Stimulated activated CD4-positive, alpha-beta T cell treated with anti-CD3 and anti-CD28 coated beads, TNF-alpha, amount 100 ng/mL, for 24 hours (primary cell): ENCODE measurements at places on chromosomes 16 and 17.
A peak's percentile ranks its signal among the peaks of the same experiment; 100 is the strongest.

- DNase-seq = no peak
Observed at GRCh38 chr17:50871898-50872297, 5.7 kb upstream of the TOB1 start.

DNA sequence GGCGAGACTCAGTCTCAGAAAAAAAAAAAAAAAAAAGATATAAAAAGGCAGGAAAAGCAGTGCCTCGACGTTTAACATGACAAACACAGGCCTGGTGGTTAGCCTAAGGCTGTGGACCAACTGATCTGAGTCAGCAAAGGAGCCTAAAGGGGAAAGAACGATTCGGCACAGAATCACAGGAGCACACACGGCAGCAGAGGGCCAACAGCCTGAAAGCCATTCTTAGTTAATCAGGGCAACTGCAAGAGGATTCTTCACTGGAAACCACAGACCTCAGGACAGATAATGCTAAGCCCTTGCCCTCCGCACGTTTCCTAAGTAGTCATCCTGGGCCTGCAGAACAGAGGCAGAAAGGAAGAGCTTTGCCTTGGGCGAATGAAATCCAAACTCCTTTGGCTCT is 14.7 kb downstream of the TMEM11 start:
- no peak for DNase-seq

DNA sequence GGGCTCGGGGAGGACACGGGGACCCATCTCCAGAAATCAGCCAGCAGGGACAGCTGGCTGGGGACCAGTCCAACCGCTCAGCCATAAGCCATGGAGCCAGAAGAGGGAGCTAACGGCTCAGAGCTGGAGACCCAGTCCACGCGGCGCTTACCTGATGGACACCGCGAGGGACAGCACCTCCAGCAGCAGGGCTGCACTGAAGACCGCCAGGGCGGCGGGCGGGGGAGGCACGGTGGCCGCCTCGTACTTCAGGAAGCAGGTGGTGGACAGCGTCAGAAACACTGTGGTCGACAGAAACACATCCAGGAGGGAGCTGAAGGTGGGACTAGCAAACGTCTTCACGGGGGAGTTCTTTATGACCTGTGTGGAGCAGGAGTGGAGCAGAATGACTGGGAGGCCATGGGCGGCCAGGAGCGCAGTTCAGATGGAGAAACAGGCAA is 102.6 kb upstream of the CREBBP start:
- peak; percentile 6 for DNase-seq

GRCh38 chr16:86886651-86887050 is 308.3 kb downstream of the FOXL1 start:
- DNase-seq = no peak

GRCh38 chr17:82743344-82744219 is 8.2 kb downstream of the FN3K start:
- DNase-seq = no peak

DNA sequence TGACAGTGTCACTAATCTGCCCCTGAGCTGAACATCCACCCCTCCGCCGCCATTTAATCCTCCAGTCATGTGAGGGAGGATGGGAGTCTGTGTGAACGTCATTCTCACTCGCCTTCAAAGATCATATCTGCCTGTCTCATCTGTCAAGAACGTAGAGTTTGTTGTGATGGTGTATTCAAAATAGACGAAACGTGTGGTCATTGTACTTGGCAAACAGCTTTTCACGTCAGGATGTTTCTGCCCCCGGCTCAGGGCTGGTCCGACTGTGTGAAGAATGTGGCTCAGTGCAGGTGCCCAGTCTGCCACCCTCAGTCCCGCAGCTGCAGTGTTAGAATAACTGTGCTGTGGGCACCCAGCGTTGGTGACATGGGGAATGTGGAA is 148.0 kb downstream of the KCNJ12 start:
- DNase-seq = no peak

GRCh38 chr17:2835780-2836179 is 39.5 kb downstream of the RAP1GAP2 start:
- no peak for DNase-seq

- no peak for DNase-seq
Observed at GRCh38 chr17:35002876-35003551, 22.7 kb downstream of the LIG3 start.

DNA sequence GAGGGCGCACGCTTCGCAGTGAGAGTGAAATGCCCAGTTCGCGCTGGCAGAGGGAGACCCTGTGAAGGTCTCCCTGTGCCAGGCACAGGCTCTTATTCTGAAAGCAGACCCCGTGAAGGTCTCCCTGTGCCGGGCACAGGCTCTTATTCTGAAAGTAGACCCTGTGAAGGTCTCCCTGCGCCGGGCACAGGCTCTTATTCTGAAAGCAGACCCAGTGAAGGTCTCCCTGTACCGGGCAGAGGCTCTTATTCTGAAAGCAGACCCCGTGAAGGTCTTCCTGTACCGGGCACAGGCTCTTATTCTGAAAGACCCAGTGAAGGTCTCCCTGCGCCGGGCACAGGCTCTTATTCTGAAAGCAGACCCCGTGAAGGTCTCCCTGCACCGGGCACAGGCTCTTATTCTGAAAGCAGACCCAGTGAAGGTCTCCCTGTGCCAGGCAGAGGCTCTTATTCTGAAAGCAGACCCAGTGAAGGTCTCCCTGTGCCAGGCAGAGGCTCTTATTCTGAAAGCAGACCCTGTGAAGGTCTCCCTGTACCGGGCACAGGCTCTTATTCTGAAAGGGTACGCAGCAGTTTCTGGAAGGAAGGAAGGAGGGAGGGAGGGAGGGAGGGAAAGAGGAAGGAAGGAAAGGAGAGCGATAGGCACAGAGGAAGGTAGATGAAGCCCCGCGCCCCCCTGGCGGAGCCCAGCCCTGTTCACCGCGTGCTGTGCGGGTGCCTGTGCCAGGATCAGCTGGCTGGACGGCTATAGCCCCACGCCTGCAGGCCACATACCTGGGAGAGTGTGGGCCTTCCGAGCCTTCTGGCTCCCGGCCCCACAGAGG is 55.3 kb downstream of the WDR45B start:
- DNase-seq = peak; percentile 36

- no peak for DNase-seq
Observed at GRCh38 chr17:37567137-37567536, 42.1 kb downstream of the SYNRG start.

DNA sequence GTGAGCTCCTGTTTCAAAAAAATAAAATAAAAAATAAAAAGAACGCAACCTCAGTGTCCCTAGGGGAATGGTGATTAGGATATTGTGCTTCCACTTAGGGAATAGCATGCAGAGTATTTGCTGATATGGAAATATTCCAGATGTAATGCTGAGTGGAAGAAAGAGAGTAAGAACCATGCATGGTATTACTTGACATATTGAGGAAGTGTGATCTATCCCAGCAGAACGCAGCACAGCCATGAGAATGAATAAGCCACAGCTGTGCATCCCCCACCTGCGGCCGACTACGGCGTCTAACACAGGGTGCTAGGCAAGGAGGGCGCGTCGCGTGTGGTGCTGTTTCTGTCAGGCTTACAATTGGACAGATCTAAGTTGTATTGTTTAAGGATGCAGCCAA is 49.5 kb downstream of the FOXK2 start:
- no peak for DNase-seq

DNA sequence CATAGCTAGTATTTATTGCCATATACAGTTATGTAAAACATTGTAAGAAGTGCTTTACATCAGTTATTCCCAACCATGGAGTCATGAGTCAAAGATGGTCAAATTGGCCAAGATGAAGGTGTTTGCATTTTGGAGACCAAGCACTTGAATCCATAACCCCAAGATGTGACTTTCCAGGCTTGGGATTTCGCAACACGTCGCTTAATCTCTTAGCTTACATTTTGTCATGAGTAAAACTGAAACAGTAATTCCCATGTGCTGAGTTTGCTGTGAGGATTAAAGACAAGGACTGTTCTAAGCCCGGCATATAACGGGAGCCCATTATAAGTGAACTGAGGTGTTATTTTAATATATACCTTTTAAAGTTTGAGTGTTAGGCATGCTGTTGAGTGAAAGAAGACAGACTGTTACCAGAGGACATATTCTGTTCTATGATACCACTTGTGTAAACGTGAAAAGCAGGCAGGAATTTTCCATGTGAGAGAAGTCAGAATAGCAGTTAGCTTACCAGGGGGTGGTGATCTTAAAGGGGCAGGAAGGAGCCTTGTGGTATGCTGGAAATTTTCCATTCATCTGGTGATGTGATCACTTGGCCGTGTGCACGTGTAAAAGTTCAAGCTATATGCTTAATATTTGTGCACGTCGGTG is 484.9 kb downstream of the WWOX start:
- no peak for DNase-seq

GRCh38 chr17:60993497-60993896 is 315.8 kb downstream of the BCAS3 start:
- no peak for DNase-seq

DNA sequence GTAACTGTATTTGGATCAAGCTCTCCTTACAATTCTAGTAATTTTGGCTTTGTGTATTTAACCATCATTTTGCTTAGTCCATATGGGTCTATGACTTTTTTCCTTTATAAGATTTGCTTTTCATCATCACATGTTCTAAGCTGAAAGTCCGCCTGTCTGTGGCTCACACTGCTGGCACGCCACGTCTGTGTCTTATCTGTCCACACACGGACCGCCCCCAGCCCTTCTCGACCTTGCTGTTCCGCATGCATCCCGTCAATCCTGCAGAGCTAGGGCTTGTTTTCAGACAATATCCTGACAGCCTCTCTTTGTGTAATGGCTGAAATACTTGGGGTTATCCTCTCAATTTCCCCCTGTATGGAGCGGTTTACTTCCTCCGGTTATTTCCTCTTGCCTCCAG is 8.4 kb upstream of the ALDH3A1 start:
- DNase-seq = no peak

GRCh38 chr16:46790599-46791270 is 40.2 kb downstream of the C16orf87 start:
- DNase-seq = no peak
